ENCODE measurements at places on chromosomes 6 and 20.
A peak's percentile ranks its signal among the peaks of the same experiment; 100 is the strongest.

DNA sequence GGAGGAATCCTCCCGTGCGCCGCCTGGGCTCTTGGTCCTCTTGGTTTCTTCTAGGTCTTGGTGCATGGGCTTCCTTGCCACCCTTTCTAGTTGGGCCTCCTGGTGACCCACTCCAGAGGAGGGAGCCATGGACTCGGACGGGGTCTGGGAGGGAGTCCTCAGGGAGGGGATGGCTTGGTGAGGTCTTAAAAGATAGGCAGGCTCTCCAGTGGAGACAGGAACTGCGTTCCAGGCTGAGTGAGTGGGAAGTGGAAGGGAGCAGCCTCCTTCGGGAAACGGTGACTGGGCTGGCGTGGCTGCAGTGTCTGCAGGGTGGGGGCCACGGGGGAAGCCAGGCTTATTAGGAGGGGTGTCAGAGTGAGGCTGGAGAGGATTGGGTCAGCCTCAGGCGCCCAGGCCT is 152.8 kb downstream of the GRM4 start:
- DNase-seq, result no peak

DNA sequence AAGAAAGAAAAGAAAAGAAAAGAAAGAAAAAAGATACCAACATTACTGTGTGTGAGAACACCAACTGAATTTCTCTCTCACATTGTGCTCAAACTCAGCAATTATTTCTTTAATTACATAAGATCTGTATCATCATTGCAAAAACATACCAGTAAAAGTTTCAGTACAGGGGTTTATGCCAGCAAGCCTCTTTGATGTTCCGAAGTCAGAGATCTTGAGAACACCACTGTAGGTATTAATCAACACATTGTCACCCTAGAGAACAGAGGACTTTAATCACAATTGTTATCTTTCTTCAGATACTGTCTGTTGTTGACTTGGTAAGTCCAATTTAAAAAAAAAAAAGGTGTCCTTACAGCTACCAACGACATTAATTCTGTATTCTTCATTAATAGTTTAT is 60.9 kb upstream of the MAP7 start:
- DNase-seq, result no peak

- DNase-seq, result no peak
These were observed 54.0 kb downstream of the PSMG4 start for GRCh38 chr6:3312604-3313231.

DNA sequence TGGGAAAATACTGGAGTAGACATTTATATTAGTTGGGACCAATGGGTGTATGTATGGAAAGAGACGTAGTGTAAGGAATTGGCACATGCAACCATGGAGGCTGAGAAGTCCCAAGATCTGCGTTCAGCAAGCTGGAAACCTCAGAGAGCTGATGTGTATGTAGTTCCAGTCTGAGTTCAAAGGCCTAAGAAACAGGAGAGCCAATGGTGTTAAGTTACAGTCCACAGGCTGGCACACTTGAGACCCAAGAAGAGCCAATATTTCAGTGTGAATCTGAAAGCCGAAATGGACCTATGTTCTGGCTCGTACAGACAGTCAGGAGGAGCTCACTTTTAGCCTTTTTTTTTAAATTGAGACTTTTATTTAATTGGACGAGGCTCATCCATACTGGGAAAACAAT is 244.2 kb downstream of the CDKAL1 start:
- no peak for DNase-seq

- peak; percentile 13 for DNase-seq
These were observed 10.3 kb upstream of the TULP1 start for GRCh38 chr6:35522660-35523658.

DNA sequence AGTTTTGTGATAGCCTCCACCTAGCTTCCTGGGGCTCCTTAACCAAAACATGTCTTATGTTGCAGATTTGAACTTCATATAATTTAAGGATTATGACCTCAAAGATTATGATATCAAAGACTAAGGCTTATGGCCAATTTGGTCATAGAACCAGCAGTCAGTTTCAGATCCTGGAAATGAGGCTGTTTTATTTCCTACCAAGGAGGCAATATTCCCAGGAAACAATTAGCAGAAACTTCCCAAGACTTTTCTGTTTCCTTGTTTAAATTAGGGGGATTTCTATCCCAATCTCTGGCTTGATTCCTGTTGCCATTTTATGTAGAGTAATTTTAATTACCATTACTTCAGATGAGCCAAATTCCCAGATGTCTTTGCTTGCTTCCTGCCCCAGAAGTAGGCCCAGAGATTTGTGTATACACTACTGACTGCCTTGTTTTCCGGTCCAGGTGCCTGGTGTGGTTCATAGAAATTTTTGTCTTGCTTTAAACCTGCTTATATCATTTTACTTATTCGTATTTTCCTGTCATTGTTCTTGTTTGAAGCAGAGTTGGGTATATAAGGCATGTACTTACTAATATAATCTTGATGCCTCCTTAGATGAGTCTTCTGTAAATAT is 119.2 kb upstream of the TMEM170B start:
- DNase-seq, result no peak

GRCh38 chr6:129859524-129859923 is 1.6 kb downstream of the TMEM244 start:
- no peak for DNase-seq

- no peak for DNase-seq
These were observed 157.2 kb downstream of the SOD2 start for GRCh38 chr6:159535656-159536350.

DNA sequence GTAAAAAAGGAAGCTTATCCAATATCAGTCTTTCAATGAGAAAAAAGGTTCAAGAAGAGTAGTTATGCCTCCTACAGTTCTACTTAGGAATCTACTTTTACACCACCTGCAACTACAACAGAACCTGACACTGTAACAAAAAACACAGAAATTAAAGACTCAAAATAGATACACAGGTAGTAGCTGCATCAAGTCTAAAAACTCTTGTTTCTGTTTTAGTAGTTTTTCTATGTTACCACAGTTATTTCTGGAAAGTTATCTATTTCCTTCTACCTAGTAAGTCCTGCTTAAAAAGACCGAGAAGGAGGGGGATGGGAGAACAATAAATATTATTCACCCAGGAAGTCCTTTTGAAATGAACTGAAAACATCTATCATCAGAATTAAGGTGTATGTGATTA is 52.5 kb downstream of the ATG5 start:
- no peak for DNase-seq

DNA sequence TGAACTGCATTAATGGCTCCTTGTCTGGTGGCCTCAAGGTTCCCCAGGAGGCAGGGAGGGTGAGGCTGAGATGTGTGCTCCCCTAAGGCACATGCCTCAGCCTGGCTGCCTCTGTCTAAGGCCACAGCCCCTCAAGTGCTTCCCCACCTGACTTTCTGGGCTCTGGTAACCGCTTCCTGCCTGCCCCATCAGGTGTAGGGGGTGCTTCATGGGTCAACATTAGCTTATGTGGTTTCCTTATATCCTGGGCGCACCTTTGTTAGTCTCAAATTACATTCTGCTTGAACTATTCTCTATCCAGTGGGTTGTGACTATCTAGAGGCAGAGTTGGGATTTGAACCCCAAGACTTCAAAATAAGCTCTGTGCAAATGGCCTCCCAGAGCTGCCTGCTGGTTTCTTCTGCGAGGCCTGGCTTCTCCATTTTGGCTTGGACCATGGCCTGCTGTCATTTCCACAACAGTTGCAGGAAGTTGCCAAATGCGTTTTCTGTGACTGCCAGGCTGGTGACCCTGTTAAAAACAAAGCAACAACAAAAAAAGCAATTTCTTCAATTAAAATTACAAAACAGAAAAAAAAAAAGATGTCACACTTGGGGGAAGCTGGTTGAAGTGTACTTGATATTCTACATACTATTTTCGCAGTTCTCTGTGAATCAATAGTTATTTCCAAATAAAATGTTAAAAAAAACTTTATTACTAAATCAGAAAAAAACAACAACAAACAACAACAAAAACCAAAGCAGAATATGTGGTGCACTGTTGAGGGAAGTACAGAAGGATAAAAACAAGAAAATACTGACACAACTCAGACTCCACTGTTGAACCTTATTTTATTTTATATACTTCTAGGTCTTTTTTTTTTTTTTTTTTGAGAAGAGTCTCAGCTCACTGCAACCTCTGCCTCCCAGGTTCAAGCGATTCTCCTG is 20.0 kb upstream of the ZNFX1 start:
- DNase-seq, result no peak

GRCh38 chr20:14780508-14780907 is 443.1 kb upstream of the FLRT3 start:
- DNase-seq, result peak; percentile 35

DNA sequence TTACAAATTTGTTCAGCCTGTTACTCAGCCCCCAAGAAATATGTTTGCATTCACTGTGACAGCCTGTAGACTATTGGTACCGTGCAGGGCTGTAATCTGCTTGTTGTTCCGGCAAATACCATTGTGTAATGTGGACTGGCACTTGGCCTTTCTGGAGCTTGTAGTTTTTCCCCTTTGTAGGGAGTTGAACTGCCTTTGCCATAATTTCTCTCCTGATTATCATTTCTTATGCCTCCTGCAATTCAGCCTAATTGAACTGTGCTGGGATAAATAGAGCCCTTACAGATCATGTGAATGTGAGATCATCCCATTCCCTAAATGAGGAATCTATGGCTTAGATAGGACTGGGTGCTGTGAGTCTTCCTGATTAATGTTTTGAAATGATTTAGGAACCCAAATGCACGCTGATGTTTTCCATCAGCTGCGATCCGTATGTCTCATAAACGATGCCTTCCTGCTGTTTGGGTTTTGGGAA is 185.1 kb downstream of the JARID2 start:
- DNase-seq, result no peak

- DNase-seq, result peak; percentile 94
These were observed 539.4 kb upstream of the JARID2 start for GRCh38 chr6:14706378-14706929.

DNA sequence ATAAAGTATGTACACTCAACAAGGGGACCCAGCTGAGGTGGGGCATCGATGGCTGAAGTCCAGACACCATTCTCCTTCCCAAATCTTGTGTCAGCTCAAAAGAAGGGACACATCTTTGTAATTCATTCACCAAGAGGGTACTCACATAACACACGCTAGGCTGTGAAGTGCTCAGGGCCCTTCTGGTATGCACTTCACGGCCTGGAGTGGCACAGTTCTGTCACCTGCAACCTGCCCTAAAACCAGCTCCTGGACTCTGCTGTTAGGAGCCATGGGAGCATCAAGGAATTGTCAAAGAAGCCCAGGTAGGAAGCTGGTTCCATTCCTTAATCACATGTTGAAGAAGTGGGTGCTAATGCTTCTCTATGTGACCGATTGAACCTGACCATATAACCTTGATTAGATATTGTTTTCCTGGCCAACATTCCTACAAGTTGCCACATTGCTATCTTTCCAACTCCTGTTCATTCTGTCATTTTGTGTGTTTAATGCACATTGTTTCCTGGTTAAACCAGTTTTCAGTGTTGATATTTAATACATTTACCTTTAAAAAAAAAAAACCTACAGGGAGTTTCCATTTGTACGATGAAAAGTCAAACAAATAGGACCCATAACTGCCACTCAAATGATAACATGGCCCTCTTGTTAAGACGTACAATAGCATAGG is 127.3 kb downstream of the TNFRSF21 start:
- DNase-seq, result no peak

- DNase-seq, result no peak
These were observed 67.3 kb upstream of the DDR1 start for GRCh38 chr6:30816791-30817739.

- no peak for DNase-seq
These were observed 2.2 kb downstream of the MTRES1 start for GRCh38 chr6:107030151-107030550.

GRCh38 chr6:14693301-14694192 is 552.3 kb upstream of the JARID2 start:
- no peak for DNase-seq

DNA sequence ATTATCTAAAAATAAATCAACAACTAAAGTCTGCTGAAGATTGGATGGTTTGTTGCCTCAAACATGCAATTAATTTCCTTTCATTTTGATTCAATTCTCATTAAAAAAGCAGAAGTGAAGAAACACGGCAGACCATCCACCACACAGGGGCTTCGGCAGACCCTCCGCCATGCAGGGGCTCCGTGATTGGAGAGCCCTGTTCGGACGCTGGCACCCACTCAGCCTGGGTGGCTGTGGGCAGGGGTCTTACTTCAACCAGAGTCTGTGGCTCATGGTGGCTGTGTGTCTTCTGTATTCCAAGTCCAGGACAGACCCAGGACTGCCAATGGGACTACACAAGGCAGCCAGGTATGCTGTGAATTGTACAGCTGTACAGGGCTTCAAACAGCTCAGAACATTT is 86.9 kb upstream of the FRMD1 start:
- DNase-seq, result no peak

- no peak for DNase-seq
These were observed 86.8 kb downstream of the GFRA4 start for GRCh38 chr20:3576363-3576762.

- peak; percentile 58 for DNase-seq
These were observed 95.3 kb upstream of the BHLHE23 start for GRCh38 chr20:63101781-63102720.

Measured in HS-5 (cell line).